ENCODE measurements at places on chromosomes 7 and 10.

GRCh38 chr10:78802866-78803265, 265.9 kb upstream of the ZMIZ1 start:
- peak; percentile 71 for DNase-seq

DNA sequence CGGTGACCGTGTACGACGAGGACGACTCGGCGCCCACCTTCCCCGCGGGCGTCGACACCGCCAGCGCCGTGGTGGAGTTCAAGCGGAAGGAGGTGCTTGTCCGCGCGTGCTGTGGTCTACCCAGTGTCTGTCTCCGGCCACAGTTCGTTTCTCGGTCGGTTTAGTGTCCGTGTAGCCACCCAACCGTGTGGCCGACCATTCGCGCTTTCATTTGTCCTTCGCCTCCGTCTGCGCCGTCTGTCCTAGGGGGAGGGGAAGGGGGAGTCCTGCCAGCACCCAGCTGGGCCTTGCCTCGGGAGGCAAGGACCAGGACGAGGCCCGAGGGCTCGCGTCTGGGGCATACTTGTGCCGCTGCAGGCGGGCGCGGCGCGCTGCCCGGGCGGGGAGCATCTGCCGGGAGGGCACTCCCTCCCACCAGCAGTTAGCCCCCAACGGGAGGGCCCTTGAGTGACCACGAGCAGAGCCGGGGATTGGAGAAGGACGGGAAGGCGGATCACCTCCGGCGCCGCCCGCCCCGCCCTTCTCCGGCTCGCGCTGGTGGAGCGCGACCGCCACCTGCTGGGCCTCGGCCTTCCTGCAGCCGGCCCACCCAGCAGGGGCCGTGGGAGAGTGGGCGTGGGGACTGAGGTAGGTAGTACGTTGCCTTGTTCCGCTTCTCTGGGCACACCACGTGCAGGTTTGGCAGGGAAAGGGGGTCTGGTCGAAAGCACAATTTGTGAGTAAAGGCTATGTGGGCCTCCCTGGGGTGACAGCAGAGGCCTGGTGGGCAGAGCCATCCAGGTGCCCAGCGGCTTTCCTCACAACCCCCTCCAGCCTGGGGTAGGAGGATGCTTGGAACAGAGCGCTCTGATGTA, 28.5 kb downstream of the RET start:
- no peak for DNase-seq

- DNase-seq = no peak
Measured at GRCh38 chr7:98474558-98474957, 73.7 kb upstream of the BAIAP2L1 start.

DNA sequence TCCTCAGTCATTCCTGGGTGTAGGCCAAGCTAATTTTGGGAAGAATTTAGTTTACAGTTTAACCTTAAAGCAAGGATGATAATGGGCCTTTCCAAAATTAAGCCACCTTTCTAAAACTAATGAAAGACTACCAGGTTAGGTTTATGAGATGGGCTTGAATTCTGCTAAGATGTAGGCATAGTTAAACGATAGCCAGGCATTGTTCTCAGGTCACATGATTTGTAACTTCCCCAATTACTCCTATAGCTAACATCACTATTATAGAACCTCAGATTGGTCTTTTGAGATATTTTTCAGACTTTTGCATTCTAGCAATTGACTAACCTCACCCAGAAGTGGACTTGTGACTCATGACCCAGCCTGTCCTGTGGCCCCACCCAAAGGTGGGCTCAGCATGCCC, 7.0 kb upstream of the NUB1 start:
- DNase-seq = no peak

DNA sequence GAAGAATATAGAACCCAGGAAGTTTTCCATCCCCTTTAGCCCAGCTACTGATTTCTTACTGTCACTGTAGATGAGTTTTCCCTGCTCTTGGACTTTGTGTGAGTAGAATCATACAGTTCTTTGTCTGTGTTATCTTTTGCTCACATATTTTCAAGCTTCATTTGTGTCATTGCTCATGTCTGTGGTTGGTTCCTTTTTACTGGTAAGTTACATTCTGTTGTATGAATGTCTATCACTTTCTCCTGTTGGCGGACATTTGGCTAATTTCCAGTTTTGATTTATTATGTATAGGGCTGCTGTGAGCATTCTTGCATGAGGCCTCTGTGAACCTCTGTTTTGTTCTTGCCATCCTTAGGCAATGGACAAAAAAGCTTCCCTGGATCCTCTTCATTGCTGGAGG, 5.3 kb downstream of the GLRX3 start:
- no peak for DNase-seq

DNA sequence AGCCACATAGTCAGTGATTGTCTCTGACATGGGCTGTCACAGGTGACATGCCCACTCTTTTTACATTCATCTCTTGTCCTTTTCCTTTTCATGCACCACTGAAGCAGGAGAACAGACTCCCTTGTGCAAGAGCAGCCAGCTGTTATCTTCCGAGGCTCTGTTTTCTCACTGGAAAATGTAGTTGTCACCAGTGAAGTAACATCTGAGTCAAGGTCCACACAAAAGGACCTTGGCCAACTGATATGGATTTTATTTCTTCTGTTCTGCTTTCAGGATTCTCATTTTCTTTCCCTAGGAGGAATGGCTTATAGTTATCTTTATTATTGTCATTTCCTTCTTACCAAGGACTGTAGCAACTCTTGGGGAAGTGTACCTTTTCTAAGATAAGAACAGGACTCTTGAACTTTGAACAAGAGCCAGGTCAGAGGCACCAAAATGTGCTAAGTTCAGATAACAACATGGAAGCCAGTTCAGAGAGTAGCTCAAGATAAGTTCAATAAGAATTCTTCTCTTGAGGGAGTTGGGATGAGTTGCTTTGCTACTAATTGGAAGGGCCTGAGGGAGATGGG, 22.7 kb downstream of the AVPI1 start:
- DNase-seq = no peak

GRCh38 chr7:129006636-129007414, 48.1 kb downstream of the TNPO3 start:
- DNase-seq = no peak

- DNase-seq = peak; percentile 52
Measured at GRCh38 chr7:40659231-40659630, 524.4 kb downstream of the SUGCT start.

DNA sequence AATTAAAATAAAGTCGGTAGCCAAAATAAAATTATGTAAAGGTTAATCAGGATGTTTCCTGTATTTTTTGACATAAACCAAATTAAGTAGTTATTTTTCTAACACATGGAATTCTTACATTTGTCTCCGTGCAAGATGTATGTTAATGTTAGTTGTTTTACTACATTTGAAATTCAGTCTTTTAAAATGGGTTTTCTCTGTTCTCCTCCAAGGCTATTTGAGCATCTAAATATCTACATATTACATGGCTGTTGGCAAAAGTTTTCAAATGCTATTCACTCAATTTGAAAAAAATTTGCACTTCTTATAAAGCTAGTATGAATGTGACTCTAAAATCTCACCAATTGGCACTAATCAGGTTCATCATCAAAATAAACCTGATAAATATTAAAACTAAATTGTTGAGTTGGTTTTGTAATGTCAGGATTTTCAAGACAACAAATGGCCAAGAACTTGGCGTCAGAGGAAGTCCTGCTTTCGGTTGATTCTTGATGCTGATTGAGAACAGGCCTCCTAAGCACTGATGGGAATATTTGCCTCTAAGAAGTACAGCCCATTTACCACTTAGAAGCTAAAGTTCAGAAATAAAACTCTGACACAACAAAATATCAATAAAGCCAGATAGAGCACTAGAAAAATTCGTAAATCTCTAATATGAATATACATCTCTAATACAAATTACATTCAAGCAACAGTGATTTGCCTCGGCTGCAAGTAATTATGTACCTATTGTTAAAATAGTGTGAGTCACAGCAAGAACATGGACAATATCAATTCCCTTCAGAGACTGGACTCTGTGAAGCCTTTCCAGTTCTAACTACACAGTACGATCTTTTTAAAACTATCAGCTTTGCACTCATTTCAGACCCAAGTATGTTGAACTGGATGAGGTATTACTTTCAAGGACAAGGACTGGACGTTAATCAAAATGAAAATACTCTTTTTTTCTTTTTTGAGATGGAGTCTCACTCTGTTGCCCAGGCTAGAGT, 733.1 kb upstream of the C7orf33 start:
- no peak for DNase-seq

DNA sequence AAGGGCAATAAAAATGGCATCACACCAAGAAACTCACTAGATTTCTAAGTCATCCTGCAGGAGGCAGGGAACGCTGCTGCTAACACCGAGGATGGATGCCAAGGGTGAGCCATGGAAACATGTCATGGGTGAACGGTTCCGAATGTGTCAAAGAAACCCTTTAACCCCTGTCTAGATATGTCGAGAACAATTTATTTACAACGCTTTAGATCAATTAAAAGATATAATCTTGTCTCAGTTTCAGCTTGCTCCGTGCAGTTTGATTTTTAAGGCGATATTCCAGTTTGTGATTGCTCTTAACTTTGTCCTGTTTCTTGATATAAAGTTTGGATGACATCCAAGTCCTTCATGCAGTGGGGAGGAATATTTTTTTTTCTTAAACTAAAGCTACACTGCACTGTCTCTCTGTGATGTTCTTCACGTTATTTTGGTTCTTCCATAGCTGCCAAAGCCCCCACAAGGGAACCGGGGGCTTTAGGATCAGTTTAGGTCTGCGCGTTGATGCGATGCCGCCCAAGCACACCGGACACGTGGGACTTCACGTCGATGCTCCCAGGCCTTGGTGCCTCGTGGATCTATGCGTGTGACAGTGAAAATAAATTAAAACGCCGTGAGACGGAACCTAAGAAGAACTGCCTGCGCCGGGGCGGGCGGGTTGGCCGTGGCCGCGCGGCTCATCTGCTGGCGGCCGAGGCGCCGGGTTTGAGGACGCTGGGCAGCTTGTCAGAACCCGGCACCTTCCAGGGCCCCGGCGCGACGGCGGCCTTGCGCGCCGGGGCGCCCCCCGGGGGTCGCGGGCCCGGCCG, 220.3 kb downstream of the PHTF2 start:
- no peak for DNase-seq

GRCh38 chr7:36348256-36348655, 41.4 kb upstream of the ANLN start:
- peak; percentile 9 for DNase-seq

- no peak for DNase-seq
Measured at GRCh38 chr10:34524369-34525091, 290.6 kb downstream of the PARD3 start.

DNA sequence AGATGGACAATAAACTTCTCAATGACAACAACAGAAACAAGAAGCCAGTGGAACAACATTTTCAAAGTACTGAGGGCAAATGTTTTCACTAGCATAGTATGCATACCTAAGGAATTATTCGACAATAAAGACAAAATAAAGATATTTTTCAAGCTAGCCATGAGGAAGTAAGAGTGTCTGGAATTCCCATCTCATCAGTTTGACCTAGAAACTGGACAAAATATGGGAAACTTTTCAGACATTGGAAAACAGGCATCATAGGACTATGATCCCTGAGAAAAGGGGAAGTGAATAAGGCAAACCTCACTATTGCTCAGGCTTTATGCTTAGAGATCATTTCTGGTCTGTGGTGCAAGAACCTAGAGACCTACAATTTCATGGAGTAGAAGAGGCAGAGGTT, 86.3 kb downstream of the OAT start:
- no peak for DNase-seq

DNA sequence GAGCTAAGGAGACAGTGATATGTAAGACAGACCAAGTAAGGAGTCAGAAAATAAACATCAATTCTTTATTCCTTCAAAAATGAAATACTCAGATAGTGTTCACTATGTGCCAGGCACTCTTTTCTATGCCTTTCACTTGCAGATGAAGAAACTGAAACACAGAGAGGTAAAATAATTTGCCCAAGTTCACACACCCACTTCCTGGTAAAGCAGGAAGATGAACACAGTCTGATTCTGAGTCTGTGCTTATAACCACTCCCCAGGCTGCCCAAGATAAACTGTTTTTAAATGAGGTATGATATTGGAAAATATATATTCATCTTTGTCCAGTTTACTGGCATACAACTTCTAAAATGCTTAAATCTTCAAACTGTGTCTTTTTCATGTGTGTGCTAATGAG, 294.4 kb upstream of the NPVF start:
- DNase-seq = no peak

DNA sequence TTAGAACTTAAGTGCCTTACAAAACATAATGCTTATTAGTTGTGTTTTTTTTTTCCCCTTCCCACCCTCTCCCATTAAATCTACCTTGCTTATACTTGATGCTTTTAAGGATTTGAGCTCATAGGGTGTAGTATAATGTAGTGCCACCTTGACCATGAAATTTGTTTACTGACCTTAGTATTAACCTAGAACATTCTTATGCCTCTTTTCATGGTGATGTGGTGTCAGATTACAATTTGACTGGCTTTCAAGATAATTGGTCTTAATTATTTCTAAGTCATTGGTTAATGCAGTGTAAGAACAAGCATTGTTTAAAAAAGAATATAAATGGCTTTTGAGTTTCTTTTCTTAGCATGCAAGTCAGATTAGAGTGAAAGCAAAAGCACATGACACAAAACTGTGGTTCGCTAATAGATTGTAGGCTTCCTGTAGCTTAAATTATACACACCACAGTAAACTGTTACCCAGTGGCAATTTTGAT, 61.8 kb downstream of the ADD3 start:
- no peak for DNase-seq

- DNase-seq = no peak
Measured at GRCh38 chr7:26329520-26330255, 38.0 kb downstream of the SNX10 start.

DNA sequence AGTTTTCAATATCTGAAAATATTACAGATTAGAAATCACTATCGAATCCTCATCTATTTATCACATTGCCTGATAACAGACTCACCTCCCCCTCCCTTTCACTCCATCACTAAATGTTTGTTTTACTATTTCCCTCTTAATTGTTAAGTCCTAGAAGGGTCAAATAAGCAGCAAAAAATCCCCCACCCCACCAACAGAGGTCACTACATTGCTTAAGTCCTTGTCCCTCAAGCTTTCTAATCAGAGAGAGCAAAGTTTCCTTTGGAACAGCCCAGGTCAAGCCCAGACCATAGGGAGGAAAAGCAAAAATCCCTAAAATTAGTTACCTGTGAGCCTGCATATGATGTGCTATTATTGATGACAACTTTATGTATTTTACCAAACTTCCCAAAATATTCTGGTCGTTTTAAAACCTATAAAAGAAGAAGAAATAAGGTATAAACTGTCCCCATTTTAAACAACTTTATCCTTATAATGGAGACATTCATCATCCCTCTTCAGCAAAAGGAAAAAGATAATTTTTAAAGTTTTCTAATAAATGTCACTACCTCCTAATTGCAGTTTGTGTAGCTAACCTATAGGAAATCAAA, 95.0 kb downstream of the CNOT4 start:
- peak; percentile 15 for DNase-seq

GRCh38 chr7:50591098-50591479, 25.9 kb upstream of the DDC start:
- no peak for DNase-seq

GRCh38 chr10:33106767-33107166, 148.7 kb upstream of the ITGB1 start:
- no peak for DNase-seq

All from GM04504 (cell line).